Astrocyte of the spinal cord (primary cell): ENCODE measurements at places on chromosomes 2 and 18.

DNA sequence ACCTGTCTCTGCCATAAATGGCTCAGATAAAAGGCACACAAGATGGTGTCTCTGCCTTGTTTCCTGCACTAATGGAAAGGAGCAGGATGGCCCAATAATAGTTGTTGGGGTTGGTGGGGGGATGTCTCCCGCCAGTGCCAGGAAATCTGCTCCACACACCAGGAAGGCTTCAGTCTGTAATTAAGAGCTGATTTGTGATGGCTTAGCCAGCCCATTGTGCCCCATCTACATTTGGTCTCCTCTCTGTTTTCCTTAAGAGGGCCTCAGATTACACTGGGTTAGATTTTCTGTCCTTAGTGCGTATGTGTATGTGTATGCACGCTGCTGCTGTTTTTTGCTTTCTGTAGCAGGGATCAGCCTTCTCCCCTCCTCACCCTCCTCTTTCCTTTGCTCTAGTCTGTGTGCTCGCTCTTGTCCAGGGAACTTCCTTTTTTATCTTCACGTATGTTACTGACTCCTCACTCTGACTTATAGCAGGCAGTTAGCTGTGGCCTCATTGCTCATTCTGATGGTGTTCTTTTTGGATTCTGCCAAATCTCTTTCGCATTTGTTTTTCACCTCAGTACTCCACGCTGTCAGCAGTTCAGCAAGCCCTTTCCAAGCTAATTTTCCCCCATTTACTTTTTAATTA, 33.4 kb upstream of the MGAT5 start:
- no peak for DNase-seq

DNA sequence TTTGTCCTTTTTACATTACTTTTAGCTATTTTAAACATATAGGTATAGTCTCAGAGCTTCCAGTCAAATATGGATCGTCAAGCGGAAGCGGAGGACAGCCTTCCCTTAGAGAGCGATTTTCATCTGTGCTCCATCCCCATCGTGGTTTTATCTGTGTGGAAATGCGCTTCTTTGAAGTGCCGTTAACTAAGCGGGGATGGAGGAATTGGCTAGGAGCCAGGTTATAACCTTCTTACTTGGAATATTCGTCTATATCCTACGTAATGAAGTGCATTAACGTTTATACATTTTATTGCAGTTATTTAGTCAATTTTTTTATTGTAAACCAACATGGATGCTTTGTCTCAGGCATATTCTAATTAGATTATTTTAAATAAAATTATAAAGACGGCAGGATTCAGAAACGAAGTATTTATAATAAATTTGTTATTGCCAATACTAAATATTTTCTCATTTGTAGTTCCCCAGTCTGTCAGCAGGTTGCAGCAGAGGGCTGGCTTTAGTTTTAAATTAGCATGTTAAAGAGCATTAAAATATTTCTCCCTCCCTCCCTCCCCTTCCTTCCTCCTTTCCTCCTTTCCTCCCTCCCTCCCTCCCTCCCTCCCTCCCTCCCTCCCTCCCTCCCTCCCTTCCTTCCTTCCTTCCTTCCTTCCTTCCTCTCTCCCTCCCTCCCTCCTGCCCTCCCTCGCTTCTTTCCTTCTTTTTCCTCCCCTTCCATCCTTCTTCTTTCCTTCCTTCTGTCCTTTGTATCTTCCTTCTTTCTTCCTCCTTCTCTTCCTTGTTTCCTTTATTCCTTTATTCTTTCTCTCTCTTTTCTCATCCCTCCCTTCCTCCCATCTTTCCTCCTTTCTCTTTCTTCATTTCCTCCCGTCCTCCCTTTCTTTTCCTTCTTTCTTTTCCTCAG, 80.6 kb upstream of the DOCK10 start:
- DNase-seq, result peak; percentile 43

DNA sequence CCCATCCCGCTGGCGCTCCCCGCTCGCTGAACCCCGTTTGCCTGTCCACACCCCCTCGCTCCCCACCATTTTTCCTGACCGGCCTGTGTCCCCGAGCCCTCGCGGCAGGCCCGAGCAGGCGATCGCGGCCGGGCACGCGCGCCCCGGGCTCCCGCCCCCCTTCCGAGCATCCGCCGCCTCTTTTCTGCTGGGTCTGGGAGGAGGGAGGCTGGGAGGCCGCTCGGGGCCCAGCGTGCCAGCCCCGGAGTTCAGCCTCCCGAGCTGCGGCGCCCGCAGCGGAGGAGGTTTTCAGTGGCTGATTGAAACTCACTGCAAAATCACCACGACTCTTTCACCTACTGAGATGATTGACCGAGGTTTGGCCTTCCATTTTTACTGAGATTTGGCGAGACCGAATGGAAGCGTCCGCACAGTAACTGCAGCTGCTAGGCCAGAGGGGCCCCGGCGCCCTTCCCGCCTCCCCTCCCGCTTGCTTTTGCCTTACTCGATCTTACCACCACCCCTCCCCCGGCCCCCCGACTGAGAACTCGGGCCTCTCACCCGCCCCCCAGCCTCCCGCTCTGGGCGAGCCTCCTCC, 4.8 kb downstream of the SOX11 start:
- DNase-seq, result peak; percentile 72

- DNase-seq, result no peak
Observed at GRCh38 chr2:6855860-6856547, 9.7 kb downstream of the CMPK2 start.

DNA sequence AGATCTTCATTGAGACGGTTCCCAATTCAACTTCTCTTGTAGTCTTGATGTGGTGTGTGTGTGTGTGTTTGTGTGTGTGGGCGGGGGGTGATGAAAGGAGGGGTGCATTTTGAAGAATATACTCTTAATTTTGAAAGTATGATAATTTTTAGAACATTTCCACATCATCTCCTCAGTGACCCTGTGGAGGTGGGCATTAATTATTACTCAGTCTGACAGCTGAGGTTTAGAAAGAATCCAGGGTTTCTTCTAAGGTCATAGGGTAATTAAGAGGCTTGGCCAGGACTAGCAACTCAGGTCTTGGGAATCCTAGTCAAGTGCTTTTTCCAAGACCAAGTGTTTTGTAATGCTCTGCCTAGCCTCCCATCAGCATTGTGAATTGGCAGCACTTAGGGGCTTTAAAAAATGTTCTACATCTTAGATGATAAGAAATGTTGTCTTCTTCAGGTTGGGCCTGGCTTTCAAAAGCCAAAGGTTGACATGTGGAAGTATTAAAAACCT, 100.5 kb downstream of the SPTBN1 start:
- DNase-seq, result peak; percentile 80

GRCh38 chr2:237542001-237542704, 24.2 kb upstream of the PRLH start:
- no peak for DNase-seq

DNA sequence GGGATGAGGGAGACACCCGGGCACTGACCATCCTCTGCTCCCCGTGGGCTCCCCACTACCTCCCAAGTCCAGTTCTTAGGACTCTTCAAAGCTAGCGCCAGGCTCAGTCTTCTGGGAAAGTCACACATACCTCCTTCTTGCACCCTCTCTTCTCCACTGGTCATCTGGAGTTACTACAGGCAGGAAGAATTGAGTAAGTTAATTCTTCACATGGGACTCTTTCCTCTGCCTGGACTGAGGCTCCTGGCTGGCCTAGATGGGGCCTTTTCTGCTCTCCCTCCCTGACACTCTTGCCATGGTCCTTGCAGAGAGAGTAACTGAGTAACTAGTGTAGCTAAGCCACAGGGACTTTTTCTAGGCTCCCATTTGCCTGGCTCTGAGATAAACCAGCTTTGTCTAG, 96.5 kb upstream of the CELF4 start:
- no peak for DNase-seq
